ENCODE measurements at places on chromosomes 5 and 9. TPM values are rescaled to one million over a fixed set of nuclear protein-coding genes. Genes with fewer than 3 reads are reported as not detected.

The FOXI1 gene
- polyA plus RNA-seq, result not detected

The LCN12 gene
- polyA plus RNA-seq, result not detected

DNA sequence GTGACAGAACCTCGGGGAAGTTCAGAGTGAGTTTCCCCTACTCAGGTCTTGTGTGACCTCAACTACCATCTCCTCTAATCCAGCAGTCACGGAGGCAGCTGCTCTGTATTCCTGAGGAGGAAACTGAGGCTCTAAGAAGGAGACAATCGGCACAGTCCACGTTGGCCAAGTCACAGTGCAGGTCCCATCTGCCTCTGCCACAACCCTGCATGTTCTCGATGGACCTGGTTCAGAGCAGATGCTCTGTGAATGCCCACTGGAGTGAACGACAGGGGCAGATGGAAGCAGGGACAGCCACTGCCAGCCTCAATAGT is 722 bp upstream of the ERGIC1 start:
- DNase-seq, result no peak

GRCh38 chr9:121237916-121238315 is 30.0 kb upstream of the GSN start:
- no peak for DNase-seq

DNA sequence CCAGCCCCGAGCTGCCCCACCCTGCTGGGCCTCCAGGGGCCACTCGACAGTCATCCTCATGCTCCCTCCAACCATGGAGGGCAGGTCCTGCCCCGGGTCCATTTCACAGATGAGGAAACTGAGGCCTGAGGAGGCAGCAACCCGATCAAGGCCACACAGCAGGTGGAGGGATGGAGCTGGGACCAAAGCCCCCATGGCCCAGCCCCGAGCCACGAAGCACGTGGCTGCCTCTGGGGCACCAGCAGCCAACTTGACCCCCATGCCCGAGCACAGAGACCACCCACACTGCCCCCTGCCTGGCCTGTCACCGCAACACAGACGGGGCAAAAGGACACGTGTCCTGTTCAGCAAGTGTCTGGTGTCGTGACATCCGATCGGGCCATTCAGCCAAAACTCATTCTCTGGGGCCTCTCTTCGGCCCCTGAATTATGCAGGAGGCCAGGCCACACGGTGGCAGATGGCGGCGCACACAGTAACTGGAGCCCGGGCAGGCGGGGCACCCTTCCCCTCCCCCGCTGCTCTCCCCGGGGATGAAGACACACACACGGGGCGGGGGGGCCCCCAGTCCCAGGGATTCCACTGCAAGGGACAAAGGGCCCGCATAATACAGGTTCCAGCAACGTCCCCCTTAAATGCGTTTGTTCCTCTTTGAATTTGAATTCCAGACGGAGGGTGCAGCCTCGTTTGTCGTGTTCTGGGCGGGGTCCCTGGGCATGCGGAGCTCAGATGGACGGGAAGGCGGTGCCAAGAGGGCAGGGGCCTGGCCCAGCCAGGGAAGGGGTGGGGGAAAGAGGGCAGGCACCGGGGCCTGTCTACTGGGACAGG is 29.4 kb upstream of the TMEM250 start:
- DNase-seq, result no peak

DNA sequence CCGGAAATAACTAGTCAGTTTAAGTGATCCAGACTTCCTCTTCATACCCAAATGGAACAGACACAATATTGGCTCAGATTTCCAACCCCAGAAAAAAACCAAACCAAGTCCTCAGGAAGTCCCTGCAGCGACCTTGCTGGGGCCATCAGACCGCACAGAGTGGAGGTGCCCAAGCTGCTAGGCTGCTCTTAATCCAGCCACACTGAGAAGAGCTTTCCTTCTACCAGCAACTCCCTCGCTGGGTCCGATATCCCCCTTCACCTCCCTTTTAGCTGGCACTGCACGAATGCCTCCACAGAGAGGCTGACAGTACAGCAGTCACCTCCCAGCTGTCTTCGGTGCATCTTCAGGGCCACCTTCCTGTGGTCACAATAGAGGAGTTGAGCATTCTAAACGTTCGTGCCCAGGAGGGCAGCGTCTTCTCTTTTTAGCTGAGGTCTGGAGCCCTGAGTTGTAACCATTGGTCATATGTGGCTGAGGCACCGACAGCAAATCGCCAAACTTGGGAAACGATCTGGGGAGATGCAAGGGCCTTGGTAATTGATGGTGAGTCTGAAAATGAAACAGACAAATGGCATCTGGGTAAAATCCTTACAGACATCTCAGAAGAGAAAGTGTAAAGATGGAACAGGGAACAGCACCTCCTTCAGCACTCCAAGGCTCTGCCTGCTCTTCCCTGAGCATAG is 5.7 kb downstream of the NAIF1 start:
- DNase-seq, result no peak

GRCh38 chr5:873328-873727 is 19.3 kb downstream of the BRD9 start:
- no peak for DNase-seq

DNA sequence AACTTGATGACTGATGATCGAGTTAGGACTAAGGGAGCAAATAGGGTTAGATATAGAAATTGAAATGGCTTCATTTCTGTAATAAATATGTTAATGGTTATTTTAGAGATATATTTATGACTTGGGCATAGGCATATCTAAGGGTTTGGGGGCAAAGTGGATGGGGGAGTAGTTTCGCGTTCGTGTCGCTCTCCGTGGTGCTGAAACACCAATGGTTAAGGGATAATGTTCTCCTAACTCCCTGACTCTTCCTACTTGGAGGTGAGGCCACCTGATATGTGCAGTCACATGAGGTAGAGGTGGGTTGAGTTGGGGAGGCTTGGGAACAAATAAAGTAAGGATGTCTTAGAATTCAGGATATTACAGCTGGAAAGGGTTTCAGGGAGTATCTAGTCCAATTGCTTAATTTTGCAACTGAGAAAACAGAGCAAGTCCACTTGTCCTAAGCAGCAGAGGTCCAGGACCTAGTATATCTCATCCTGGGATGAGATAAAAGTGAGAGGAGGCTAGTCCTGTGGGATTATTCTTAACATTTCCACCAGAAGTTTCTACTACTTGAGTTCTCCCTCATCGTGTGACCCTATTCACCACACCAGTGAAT is 44.0 kb upstream of the MAP1B start:
- DNase-seq, result no peak

DNA sequence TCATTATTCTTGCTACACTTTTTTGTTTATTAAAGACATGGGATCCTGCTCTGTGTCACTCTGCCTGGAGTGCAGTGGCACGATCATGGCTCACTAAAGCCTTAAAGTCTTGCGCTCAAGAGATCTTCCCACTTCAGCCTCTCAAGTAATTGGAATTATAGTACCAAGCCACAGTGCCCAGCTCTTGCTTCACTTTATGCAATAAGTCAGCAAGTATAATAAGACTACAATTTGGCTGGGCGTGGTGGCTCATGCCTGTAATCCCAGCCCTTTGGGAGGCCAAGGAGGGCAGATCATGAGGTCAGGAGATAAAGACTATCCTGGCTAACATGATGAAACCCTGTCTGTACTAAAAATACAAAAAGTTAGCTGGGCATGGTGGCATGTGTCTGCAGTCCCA is 5.9 kb downstream of the C9orf153 start:
- DNase-seq, result no peak

DNA sequence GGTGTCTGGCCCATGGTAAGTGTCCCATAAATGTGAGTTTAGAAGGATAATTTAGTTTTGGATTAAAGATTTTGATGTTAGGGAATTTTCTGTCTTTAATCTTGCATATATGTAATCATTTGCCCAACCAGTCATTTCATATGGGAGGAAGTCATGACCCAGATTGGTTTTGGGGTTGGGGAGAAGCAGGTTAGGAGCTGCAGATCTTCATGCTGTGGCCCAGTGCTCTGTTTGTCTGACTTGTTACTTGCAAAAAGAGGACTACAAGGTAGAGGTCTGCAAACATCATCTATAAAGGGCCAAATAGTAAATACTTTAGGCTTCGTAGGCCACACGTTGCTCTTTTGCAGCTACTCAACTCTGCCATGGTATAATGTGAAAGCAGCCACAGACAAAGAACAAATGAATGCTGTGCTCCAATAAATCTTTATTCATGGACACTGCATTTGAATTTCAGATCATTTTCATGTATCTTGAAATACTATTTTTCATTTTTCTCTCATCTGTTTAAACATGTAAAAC is 16.8 kb downstream of the OSTF1 start:
- DNase-seq, result no peak

Measured in CD8-positive, alpha-beta memory T cell (primary cell).